ENCODE measurements at places on chromosomes 2 and 18. TPM values are rescaled to one million over a fixed set of nuclear protein-coding genes. Genes with fewer than 3 reads are reported as not detected.

GRCh38 chr2:100052650-100053049 is 89.7 kb downstream of the AFF3 start:
- DNase-seq = peak; percentile 32

DNA sequence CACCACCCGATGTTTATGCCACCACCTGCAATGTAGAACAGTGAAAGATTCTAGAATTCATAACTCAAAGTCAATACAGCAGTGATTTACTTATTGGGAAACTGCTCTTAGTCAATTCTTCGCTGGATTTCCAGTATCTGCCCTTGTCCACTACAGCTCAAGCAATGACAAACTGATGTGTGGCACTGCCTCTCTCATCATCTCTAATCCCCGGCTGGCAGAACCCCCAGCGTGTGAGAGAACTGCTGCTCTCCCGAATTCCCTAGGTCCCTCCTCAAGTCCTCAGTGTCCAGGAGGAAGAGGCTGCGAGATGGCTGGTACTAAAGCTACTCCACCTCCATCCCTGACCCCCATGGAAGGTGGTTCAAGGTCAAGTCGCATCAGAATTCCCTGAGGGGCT is 1.6 kb downstream of the TXNL4A start:
- no peak for DNase-seq

DNA sequence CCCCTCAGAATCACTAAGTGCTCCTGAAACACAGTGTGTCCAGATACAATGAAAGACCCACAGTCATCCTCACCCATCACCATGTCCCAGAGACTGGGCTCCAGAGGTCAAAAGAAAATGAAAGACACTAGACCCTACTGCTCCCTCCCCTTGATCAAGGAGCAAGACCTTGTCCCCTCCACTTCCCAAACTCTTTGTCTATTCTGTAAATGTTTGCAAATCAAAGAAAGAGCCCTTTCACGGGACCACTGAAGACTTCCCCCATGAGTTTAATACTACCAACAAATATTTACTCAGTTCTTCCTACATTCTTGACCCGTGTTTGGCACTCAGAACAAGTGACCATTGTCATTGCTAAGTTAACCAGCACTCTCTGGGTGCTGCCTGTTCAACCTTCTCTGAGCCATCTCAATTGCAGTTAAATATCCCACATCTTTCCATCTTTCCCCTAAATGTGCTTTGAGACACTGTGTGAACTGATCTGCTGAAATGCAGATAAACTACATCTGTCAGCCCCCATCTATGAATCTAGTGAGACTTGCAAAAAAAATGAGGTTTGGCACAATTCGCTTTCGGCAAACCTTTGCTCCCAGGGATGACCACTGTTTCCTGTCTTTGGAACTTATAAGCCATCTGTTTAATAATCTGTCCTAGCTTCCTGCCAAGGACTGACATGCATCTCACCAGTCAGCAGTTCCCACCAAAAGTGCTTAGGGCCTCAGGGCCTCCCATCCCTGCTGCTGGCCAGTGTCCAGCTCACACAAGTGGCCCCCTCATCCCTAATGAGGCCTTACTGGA is 170.3 kb downstream of the GFPT1 start:
- no peak for DNase-seq

GRCh38 chr18:79506191-79507075 is 110.7 kb downstream of the NFATC1 start:
- DNase-seq = no peak

DNA sequence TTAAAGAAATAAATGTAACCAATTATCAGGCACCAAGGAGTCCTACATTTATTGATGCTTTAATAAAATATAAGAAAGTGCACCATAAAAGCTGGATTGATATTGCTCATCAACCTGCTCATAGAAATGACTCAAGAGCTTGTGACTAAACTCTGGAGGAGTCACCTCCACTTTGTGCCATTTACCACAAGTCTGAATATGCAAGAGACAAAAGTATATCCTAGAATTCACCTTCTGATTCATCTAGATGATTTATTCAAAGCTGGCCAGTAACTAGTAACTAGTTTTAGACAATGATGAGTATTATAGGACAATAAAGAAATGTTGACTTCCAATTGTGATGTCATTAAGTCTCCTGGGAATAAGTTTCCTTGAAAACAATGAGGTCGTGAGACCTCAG is 146.0 kb upstream of the SOX11 start:
- no peak for DNase-seq

DNA sequence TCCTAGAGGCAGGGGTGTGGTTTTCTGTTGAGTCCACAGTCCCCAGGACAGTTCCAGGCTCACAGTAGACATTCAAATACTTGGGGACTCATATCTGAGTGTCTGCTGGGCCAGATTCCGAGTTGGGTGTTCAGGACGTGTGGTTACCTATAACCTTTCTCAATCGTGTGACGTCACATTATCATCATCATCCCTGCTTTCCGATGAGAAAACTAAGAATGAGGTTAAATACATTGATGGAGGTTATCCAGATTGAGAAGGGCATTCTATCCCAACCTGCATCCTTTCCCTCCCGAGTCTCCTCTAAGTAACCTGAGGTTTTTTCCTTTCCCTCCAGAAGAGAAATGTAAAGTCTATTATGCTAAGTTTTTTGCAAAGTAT is 204.6 kb downstream of the MGAT5 start:
- DNase-seq = no peak

- DNase-seq = no peak
Observed at GRCh38 chr2:148971547-148971946, 67.0 kb upstream of the LYPD6B start.

- DNase-seq = no peak
Observed at GRCh38 chr18:3046216-3046808, 33.4 kb upstream of the LPIN2 start.

- no peak for DNase-seq
Observed at GRCh38 chr2:208297961-208298360, 31.9 kb downstream of the PIKFYVE start.

DNA sequence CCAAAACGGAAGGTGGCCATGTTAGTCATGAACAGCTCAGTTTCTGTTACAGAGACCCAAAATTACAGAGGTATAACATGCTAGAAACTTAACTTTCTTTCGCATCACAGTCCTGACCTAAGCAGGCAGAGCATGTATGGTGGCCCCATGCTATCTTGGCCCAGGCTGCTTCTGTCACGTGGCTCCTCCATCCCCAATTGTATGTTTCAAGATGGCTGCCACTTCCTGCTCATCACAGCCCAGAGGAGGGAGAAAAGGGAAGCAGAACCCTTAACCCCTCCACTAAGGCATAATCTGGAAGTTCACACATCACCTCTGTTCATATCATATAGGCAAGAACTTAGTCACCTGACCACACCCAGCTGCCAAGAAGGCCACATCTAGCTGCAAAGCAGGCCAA is 28.7 kb downstream of the CDK15 start:
- DNase-seq = no peak

GRCh38 chr18:61464551-61465142 is 131.4 kb downstream of the CDH20 start:
- peak; percentile 15 for DNase-seq

DNA sequence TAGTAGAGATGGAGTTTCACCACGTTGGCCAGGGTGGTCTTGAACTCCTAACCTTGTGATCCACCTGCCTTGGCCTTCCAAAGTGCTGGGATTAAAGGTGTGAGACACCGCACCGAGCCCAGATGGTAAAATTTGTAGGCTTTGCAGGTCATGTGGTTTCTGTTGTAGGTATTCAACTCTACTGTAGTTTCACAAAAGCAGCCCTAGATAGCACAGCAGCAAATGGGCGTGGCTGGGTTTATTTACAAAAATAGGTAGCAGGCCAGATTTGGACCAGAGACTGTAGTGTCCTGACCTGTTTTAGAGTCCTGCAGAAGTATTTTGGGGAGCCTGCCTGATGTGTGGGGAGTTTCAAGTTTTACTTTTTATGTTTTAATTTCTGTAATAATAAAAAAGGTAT is 84.1 kb upstream of the RASGRP3 start:
- no peak for DNase-seq

DNA sequence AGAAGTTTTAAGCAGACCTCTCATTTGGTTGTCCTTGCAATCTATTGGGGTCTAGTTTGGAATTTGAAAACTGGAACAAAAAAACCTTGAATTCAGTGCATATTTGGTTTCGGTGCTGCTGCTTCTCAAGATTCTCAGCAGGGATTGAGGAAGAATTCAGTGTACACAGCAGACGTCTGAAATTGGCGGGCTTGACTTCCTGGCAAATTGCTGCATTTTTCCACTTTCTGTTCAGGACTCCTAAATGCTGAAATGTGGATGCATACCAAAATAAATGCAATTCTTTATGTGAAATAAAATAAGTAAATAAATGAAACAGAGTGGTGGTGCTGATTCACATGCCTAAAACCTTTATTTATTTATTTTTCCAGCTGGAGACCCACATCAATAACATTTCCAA is 332.4 kb upstream of the KYNU start:
- no peak for DNase-seq

GRCh38 chr2:126828491-126828890 is 70.2 kb upstream of the TEX51 start:
- no peak for DNase-seq

- peak; percentile 30 for DNase-seq
Observed at GRCh38 chr2:216560838-216561270, 62.2 kb downstream of the RPL37A start.

DNA sequence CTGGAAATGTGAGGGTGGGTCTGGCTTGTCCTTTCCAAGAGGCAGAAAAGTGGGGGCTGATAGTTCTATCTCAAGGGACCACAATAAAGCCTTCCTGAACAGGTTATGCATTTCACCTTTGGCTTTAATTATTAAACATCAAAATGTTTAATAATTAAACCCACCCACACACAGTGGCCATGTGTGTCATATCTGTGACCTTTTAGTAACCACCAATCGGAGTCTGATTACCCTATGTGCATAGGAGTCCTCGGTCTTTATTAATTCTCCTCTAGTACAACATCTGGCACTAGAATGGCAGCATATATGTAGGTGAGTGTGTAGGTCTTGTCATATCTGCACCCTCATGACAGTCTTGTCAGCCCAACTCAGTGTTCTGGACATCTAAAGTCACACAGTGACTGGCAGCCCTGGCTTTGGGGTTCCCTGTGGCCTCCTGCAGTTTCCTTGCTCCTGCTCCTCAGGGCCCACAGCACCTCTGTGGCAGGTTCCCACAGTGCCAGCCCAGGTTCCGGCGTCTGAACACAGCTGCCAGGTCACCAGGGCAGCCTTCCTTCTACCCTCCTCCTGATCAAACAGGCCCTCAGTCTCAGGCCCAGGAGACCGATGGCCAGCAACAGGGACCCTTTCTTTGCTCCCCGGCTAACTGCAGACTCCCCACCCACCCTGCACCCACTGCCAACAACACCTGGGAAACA is 100.9 kb downstream of the MTCL1 start:
- DNase-seq = no peak

GRCh38 chr2:62467475-62468321 is 38.3 kb downstream of the TMEM17 start:
- no peak for DNase-seq

The ALPI gene
- total RNA-seq = 1.0 TPM

The IRS1 gene
- 35.9 TPM for total RNA-seq

The RTP5 gene
- not detected for total RNA-seq

The PLGLB2 gene
- total RNA-seq = 1.6 TPM

The BOLL gene
- not detected for total RNA-seq
